ENCODE measurements at places on chromosomes 5 and 9.

- no peak for DNase-seq
Observed at GRCh38 chr5:56402266-56403220, 169.4 kb upstream of the ANKRD55 start.

DNA sequence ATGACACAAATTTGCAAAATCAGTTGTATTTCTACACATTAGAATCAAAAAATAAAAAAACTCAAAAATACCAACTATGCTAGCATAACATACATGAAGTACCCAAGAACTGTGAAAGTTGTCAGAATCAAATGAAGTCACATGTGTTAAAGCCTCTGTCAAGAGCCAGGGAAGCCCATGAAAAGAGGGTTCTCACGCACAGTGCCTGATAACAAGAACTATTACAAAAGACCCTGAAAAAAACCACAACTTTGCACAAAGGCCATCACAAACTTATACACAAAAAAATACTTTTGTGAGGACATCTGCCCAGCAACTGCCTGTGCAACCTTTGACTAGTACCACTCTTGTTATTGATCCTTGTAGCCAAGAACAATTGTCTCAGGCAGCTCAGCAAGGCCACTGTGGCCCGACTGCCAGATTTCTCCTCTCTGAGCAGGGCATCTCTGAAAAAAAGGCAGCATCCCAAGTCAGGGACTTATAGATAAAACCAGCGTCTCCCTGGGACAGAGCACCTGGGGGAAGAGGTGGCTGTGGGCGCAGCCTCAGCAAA is 28.9 kb upstream of the HNRNPA0 start:
- no peak for DNase-seq

DNA sequence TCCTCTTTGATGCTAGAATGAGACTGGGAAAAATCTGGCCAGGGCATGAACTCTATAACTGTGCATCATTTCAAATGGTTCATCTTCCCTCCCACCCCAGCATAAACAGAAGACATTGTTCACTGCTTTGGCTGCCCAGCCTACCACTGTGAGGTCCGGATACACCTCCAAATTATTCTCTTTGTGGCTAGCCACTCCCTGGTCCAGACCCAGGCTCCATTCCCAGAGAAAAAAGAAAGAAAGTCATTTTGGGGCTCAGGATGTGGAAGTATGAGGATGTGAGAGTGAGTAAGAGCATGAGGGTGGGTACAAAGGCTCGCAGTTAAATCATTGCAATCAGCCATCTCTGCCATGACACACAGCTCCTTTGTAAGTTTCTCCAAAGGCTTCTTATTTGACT is 559.2 kb downstream of the PSAT1 start:
- DNase-seq: no peak

- DNase-seq: no peak
Observed at GRCh38 chr9:117180896-117181445, 233.9 kb downstream of the ASTN2 start.

DNA sequence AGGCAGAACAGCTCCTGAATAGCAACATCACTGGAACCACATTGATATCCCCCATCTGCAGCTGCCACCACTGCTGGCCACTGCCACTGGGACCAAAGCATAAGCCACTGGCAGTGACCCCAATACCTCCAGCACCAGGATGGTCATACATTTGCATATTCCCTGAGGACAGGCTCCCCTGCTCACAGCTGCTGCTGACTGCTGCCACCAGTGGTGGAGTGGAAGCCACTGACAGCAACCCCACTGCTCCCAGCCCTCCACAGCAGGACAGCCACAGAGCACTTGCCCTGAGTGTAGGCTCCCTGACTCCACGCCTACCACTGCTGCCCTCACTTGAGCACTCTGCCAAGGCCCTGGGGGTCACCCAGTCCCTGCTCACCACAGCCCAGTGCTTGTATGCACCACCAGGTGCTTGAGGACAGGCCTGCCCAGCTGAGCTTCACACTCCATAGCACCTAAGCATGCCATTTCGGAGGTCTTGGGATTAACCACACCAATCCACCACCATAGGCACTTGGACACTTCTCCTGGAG is 327.4 kb upstream of the RPS23 start:
- no peak for DNase-seq

- DNase-seq: no peak
Observed at GRCh38 chr5:97242341-97242740, 59.3 kb upstream of the RIOK2 start.

DNA sequence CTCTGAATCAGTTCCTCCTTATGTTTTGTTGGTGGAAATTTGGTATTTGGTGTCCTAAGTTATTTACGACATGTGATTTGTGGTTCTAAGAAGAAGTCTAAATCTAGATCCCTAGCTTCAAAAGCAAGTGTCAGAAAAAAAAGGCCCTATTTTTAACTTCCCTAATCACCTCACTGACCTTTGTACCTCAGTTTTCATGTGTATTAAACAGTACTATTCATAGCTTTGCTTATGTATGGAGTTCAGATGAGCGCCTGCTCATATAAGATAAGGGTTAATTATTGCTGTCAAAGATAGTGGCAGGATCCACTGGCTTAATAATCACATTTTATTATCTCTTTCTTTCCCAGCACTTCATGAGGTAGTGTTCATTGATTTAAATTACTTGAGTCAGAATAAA is 318.2 kb downstream of the PARP8 start:
- no peak for DNase-seq

DNA sequence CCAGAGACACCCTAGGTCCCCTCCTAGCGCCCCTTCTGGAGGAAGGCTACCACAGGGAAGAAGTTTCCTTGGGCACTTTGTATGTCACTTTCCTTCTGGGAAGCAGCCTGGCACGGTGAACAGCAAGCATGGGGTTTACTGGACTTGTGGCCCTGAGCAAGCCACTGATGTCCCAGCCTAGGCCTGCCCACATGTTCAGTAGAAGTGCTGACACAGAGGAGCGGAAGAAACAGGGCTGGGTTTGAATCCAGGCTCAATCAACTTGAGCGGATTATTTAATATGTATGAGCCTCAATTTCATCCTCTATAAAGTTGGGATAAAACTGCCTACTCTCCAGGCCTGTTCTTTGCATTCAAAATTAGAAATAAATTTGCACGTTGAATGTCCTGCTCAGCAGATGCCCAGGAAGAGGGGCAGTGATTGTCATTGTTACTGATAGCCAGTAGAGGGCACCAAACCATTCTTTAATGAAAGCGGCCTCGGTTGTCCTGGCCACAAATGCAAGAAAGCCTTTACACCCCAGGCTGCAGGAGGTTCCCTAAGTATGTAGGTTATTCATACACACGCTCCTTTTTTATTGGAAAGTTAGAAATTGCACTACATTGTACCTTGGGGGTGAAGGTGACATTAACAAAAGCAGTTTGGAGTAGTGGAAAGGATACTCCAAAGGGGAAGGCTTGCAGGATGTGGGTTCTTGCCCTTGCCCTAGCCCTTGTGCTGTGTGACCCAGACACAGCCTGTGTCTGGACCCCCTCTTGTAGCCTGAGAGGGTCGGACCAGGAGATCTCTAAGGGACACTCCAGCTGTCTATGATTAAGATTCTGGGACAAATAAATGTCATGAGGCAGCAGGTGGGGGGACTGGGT is 13.4 kb upstream of the XPA start:
- DNase-seq: peak; percentile 44

DNA sequence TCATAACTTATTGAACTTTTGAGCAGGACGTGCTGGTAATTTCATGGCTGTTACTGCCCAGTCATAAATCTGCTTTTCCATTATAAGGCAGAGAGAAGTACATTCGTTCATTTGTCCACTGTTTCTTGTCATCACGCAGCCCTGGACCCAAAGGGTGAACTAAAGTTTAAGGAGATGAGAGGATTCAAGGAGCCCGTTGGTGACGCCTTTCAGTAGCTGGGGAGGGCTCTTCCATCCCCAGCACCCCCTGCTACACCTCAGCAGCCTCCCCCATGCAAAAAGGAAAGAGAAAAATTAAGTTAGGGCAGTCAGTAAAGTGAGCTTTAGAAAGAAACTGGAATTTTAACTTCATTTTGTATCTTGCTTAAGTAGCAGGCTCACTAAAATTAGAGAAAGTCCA is 2.9 kb downstream of the FOXE1 start:
- no peak for DNase-seq

DNA sequence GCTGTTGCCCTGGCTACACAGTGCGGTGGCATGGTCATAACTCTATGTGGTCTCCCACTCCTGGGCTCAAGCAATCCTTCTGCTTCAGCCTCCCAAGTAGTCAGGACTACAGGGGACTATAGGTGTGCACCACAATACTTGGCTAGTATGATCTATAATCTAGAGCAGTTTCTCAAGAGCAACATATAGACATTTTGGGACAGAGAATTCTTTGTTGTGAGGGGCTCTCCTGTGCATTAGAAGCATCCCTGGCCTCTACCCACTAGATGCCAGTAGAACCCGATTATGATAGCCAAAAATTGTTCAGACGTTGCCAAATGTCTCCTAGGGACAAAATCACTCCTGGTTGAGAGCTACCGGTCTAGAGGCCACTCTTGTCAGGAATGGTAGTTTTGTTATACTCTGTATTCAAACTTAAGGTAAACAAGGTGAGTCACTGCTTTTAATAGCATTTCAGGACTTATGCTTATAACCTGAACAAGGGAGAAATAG is 7.2 kb downstream of the ANKHD1 start:
- no peak for DNase-seq

DNA sequence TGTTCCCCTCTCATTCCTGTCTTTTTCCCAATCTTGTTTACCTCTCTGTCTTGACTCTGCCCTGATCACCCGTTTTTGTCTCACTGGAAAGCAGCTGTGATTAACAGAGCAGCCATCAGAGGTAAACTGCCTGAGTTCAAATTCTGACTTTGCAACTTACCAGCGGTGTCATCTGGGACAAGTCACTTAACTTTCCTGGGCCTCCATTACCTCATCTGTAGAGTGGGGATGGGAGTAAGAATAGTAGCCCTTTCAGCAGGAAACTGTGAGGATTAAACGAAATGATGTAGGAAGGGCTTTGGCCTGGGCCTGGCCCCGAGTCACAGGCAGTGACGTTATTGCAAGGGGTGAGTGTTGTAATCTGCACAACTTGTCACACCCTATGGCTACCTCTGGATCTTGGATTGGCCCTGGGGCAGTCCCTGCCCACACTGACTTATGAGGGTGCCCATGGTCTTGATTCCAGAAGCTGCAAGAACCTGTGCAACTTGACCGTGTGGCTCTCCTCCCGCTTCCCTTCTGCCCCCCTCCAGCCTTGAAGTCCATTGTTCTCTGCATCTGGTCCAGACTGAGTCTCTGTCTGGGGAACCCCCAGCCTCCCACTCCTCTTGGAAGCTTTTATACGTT is 657 bp upstream of the PCDH12 start:
- no peak for DNase-seq

DNA sequence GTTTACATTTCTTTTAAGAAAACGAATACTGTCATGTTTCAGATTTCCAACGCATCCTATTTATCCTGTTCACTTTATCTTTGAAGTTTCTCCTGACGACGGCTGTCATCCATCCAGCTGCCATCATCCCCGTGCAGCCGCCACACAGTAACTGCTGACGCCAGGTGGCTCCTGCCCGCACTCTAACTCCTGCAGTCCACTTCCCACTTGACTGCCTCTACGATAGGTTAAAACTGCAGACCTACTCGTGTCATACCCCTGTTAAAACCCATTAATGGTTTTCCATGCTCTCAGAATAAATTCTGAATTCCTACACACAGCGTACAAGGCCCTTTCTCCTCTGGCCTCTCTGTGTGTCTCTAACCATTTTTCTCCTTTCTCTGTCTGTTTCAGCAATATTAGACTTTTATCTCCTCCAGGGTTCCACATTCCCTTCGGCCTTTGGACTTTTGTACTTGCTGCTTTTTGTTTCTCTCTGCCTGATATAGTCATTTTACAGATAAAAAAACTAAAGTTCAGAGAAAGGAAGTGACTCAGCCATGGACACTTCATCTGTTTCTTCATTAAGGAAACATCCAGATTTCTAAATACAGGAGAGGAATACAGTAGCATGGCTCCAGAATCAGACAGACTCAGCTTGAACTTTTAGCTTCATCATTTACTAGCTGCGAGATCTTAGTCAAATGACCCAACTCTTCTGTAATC is 84.9 kb downstream of the ADAMTS12 start:
- no peak for DNase-seq

DNA sequence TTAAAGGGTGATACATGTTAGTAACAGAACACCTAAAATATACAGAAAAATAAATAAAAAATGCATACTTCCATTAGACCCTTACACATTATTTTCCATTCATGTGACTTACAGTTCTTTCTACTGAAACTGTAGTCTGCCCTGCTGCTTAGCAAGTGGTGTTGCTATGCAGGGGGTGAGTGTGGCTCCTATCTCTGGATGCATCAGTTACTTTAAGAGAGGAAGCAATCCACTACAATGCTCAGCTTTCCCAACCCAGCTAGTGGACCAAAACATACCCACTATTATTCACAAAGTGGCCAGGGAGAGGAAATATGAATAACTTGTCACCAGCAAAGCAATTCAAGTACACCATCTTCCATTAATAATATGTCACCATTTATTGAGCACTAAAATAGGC is 121.8 kb downstream of the DOCK2 start:
- no peak for DNase-seq

DNA sequence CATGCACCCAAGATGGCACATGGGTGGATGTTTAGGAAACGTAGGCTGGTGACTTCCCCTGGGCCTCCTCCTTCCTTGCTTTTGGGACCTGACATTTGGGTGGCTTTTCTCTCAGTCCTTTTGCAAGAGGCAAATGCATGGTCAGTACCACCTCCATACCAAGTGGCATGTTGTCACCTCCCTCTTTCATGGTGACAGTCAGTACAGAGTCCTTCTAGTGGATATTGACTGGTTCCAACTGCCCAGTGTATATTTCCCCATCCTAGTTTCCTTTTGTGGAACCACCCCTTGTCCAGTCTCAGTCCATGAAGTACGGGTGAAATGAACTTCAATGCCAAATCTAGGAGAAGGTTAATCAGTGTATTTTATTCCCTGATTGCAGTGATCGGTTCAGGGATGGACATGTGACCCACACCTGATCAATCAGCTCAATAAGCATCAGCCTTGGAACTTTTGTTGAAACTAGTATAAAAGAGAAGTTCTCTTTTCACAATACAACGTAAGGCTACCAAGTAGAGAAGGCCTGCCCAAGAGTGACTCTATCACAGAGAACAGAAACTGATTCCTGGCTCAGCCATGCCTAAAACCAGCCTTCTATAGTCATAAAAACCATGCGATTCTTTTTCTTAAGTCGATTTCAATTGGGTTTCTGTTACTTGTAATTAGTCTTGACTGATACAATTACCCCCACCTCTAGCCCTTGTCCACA is 143.4 kb upstream of the KLF9 start:
- DNase-seq: no peak
